ENCODE measurements at places on chromosomes 11 and 22.
A peak's percentile ranks its signal among the peaks of the same experiment; 100 is the strongest.

GRCh38 chr11:44527476-44527875 is 38.0 kb upstream of the CD82 start:
- DNase-seq = no peak

- no peak for DNase-seq
Measured at GRCh38 chr11:60872124-60872960, 5.0 kb downstream of the ZP1 start.

DNA sequence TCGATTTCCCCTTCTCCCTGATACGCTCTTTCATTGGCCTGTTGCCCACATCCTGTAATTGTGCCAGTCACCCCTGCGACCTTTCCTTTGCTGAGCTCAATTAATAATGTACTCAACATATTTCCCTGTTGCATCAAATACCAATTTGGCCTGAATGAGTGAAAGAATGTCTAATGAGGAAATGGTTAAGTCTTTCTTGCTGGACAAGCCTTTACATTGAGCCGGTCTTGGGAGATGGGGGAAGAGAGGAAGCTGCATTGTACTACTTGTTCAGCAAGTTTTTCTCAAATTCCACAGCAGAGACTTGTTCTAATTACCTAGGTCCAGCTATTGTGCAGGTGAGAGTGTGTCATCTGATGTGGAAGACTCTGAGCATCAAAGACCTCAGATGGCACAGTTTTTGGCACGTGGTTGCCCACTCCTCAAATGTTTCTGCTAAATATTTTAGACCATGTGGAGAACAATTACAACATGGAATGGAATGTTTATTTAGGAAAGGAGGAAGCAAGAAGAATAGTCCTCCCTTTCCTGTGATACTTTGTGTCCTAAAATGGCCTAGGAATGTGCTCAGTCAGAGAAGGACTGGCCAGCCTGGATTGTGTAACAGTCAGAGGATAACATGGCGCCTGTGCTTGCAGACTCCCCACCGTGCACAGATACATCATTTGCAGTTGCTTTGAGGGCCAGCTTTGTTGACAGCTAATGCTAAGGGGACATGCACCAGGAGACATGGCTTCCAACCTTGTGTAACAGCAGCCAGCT is 129.5 kb upstream of the E2F8 start:
- DNase-seq = peak; percentile 12

- no peak for DNase-seq
Measured at GRCh38 chr22:47619631-47620030, 857.2 kb downstream of the TBC1D22A start.

DNA sequence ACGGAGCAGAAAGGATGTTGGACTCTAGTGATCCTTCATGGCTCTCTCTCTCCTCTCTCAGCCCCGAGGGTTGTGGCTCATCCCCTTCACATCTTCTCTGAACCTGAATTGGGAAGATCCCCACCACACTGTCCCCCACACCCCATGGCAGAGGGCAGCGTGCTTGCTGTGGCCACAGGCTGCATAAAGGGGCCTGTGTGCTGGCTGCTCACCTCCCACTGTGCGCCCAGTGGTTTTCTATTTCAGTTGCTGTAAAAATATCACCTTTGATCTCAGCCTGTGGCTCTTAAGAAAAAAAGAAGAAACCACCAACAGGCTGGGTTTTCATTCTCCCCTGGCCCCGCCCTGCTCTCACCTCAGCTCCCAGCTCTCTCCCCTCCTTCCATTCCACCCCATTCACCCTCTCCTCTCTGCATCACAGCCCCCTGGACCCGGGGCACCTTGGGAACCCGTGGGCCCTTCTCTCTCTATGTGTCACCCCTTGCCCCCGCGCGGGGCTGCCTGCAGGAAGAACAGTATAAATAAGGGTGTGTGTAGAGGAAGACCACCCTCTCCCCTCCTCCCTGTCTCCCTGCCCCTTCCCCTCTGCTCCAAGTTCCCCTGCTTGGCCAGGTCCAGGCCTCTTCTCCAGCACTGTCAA is 25.8 kb upstream of the WNT11 start:
- DNase-seq = no peak

DNA sequence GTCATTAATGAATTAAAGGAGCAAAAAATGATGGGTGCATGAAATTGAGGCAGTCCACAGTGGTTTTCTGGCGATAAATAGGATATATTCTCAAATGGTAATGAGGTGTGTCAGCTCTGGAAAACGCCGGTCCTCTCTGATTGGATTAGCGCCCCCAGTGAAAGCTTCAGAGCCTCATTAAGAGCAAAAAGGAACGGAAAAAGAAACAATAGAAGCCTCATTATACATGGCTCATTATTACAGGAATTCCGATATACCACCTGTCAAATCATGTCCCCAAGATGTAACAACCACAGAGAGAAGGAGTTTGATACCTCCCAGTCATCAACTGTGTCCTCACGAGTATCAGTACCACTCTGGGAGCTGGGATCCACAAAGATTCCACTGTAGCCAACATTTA is 175.7 kb upstream of the PITPNB start:
- no peak for DNase-seq

DNA sequence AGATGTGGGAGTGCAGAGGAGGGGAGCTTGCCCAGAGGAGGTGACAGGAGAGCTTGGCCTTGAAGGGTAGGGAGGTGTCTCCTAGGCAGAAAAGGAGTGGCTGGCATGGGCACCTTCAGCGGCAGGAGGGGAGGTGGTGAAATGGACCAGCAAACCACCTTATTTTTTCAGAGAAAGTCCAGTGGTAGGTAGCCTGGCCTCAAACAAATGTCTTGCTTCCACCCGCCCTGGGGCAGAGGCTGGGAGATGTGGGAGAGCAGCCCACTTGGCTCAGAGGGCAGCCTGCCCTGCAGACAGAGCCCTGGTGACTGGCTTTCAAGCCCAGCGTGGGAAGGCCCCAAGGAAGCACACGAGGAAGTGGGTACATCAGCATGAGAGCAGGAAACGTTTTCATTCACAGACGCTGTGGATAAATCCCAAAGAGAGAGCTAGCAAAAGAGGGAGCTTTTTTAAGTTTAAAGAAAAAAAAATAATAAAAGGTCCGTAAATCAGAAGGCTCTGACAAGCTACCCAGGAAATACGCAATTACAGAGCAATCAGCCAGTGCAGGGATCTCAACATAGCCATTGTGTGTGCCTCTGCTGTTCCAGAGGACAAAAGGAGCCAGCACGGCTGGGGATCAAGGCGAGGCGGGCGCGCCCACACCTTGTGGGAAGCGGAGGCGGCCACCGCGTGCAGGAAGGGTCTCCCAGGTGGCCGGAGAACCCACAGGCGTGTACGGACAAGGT is 238.7 kb upstream of the PLET1 start:
- no peak for DNase-seq

DNA sequence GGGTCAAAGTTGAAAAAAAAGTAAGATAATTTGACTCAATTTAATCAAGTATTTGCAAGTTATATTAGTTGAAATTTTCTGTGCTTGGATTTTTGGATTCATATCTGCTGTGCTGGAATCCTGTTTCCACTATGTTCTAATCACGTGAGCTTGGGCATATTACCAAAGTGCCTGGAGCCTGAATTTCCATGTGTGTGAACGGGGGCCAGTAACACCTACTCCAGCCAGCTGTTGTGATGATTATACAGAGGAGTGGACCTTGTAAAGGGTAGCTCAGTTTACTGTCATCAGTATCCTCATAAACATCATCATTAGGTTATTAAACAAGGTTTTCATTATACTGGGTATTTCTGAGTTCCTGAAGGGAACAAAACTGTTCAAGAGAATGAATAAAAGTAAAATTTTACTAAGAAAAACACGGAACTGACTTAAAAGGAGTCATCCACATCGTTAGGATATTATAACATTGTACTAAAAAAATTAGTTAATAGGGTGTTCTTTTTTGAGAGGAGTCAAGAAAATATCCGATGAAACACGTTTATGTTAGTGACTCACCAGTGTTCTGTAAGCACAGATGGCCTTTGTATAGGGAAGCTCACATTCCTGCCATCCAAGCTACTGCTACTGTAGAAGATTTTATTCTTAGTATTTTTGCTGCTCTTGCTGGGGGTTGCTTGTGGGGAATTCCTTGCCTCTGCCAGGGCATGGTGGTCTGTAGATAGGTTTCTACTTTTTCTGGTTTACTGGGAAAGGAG is 144.1 kb downstream of the ARHGAP42 start:
- DNase-seq = no peak

DNA sequence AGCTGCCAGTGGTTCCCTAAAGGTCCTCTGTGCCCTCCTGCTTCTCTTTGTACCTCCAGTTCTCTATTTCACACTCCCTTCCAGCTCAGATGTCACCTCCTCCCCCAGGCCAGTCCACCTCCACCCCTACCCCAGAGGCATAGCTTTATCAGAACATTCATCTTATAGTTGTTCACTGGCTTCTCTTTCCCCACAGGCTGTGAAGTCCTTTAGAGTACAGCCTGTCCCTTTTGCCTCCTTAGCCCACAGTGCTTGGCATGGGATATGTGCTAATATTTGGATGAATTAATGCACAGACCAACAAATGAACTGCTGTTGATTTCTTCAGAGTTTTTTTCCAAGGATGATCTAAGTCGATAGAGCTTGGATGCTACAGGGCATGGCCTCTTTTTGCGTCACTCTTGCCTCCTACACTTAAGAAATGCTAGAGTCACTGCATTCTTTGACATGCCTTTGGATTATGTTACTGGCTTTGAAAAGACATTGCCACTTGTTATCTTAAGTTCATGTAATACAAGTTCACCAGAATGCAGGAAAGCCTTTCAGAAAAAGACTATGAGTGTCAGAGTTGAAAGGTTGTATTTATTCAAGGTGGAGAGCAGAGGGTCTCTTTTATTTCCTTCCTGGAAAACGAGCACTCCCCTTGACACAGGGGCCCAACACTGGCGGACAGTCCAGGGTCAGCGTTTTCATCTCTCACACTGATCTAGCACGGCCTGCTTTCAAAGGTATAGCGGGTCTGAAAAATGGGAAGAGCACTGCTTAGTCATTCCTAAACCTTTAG is 75.7 kb downstream of the PISD start:
- DNase-seq = no peak

- DNase-seq = no peak
Measured at GRCh38 chr11:70031631-70032469, 46.3 kb upstream of the ANO1 start.

DNA sequence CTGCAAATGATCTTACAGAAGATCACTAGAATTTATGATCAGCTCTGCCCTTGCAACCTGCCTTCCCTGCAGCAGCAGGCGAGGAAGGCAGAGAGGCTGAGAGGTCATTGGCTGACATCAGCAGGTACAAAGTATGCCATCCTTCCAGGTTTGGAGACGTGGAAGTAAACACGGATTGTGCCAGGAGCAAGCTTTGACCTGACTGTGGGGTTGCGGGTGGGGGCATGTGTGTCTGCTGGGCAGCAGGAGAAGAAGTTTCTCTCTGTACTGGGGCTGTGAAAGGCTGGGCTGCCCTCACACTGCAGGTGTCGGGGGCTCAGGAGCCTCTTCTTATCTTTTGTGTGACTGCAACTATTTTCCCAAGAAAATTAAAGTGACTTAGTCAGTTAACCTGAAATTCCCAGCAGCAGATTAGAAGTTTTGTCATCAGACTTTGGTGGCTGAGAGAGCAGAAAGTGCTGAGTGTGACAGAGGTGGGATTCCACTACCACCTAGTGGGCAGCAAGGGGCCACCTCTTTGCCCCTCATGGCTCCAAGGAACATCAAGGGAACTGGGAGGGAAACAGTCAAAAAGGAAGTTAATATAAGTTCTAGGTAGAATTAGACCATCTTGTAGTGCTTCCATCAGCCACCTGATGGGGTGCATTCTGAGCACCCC is 565.9 kb downstream of the ETS1 start:
- no peak for DNase-seq

GRCh38 chr22:20979243-20979809 is 2.8 kb upstream of the LZTR1 start:
- DNase-seq = no peak

- no peak for DNase-seq
Measured at GRCh38 chr22:37560608-37561211, 430 bp downstream of the CDC42EP1 start.

DNA sequence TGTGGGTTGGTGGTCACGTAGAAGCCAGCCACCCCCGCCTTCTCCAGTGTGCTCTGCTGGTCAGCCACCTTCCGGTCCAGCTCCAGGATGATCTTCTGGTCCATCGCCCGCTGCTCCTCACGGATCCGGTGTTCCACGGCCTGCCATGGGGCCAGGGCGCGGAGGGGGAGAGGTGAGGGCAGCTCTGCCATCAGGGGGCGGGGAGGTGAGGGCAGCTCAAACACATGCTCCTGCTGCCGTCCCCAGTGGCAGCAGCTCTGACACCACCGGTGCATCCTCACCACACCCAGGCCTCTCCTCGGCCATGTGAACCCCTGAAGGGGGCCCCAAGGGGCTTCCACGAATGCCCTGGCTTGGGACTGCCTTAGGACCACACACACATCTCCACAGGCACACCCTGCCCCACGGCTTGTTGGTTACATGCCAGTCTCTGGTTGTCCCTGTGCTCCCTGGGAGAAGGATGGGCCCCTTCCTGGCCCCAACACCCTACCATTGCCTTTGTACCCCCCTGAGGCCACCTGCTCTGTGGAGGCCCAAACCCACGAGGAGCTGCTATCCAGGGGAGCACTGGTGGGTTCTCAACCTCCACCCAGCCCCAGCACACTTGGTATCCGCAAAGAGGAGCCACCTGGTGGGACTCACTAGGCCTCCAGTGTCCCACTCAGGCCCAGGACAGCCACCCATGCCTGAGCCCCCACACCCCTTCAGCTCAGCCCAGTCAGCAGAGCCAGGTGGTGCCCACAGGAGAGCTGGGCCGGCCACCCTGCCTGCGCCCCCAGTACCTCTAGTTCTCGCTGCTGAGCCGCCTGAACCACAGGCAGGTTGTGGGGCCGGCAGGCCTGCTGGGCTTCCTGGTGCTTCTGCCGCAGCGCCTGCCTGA is 4.3 kb downstream of the DGCR6L start:
- DNase-seq = no peak

GRCh38 chr11:43758927-43759326 is 78.4 kb downstream of the HSD17B12 start:
- no peak for DNase-seq

GRCh38 chr11:62295504-62295903 is 3.4 kb downstream of the SCGB1D4 start:
- no peak for DNase-seq

- no peak for DNase-seq
Measured at GRCh38 chr11:76987203-76987602, 47.0 kb upstream of the B3GNT6 start.

GRCh38 chr11:2882396-2883110 is 3.0 kb downstream of the CDKN1C start:
- DNase-seq = no peak

All from skin of body (tissue), 3 donors.